NCI-H524 treated with DMSO at 0.1 percent for 48 hours (cell line): ENCODE measurements at places on chromosomes 3 and 15.

GRCh38 chr15:95440712-95441111 is 889.8 kb upstream of the NR2F2 start:
- no peak for DNase-seq

DNA sequence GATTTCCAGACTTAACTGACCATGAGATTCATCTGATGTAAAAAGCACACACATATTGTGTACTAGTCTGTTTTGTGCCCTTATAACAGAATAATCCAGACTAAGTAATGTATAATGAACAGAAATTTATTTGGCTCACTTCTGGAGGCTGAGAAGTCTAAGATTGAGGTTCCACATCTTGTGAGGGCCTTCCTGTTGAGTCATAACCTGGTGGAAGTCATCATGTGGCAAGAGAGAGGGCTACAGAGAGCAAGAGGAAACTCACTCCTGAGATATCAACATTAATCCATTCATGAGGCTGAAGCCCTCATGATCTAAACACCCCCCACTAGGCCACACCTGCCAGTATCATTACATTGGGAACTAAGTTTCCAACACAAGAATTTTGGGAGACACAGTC is 977.6 kb downstream of the MCTP2 start:
- no peak for DNase-seq

GRCh38 chr3:11198070-11198469 is 43.8 kb downstream of the HRH1 start:
- no peak for DNase-seq

DNA sequence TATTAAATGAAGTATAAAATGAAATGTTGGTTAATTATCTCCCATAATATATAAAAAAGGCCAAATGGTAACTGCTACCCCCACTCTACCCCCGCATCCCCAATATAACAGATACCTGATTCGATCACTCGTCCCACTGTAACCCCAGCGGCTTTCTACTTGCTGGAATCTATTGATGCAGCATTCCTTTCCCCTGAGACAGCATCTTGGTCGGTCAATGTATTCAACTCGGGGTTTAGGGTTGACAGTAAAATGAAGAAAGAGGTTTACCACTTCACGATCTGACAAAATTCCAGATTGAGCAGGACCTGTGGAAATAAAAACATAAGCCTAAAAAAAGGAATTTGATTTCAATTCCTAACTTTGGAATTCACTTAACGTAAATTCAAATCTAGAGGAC is 18.6 kb upstream of the C15orf40 start:
- DNase-seq = no peak

DNA sequence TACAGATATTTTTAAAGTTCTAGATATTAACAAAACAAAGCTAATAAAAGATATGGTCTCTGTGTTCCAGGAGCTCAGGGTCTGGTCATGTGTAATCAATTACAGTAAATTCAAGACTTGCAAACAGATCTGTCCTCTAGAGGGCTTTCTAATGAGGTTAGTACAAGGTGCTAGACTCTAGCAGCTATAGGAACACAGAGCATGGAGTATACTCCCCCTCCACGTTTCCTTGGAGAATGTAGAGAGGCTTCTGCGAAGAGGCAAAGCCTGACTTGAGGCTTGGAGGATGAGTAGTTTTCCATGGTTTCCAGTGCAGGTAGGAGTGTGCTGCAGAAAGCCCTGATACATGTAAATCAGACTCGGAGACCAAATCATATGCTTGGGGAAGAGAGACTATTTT is 32.7 kb upstream of the DLG1 start:
- no peak for DNase-seq

DNA sequence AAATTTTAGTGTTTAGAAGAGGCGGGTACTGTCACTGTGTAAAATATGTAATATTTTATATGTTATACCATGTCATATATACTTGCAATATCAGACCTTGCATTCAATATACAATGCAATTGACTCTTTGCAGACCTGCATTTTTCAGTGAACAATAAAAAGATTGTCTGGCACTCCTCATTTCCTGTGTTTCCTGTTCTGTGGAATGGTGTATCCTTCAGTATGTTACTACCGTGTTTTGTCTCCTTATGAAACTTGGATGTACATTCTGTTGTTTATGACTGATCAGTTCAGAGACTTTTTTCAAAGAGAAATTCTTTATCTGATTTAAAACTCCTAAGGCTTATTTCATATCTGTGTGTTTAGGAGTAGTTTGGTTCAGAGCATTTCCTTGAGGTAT is 31.5 kb downstream of the APH1B start:
- DNase-seq = no peak

- DNase-seq = peak; percentile 94
These were observed 478.7 kb downstream of the MFSD1 start for GRCh38 chr3:159280386-159281191.

DNA sequence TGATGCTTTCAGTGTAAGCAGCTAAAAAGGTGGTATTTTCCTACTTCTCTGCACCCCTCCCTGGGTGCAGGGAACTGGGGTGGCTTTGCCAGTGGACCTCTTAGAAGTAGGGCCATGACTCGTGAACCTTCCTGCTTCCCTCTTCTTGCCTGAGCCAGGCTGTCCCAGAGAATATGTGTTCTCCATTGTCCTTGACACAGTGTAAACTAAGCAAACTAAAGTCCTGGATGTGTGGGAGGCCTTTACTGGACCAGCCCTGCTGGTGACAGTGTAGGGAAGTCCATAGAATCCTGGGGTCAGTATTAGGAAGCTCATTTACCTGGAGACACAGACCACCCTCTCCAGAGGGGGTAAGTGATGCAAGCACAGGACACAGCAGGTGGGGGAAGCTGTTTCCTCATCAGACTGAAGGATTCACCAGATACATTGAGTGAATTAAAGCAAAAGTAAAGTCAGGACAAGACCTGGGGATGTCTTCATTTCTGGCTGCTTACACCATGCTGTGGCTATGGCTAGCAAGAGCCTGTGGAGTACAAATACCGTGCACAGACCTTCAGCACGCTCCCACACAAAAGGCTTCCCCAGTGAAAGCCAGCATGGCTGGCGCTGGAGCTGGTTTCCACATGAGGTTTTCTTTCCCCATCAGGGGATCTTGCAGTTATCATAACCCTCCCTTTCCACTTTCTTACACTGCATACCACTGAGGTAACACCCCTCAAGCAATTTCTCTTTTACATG is 64.8 kb upstream of the LPP start:
- no peak for DNase-seq

- DNase-seq = no peak
These were observed 15.8 kb upstream of the KCNMB3 start for GRCh38 chr3:179266701-179267211.

- DNase-seq = no peak
These were observed 48.1 kb upstream of the CDV3 start for GRCh38 chr3:133525435-133525834.

DNA sequence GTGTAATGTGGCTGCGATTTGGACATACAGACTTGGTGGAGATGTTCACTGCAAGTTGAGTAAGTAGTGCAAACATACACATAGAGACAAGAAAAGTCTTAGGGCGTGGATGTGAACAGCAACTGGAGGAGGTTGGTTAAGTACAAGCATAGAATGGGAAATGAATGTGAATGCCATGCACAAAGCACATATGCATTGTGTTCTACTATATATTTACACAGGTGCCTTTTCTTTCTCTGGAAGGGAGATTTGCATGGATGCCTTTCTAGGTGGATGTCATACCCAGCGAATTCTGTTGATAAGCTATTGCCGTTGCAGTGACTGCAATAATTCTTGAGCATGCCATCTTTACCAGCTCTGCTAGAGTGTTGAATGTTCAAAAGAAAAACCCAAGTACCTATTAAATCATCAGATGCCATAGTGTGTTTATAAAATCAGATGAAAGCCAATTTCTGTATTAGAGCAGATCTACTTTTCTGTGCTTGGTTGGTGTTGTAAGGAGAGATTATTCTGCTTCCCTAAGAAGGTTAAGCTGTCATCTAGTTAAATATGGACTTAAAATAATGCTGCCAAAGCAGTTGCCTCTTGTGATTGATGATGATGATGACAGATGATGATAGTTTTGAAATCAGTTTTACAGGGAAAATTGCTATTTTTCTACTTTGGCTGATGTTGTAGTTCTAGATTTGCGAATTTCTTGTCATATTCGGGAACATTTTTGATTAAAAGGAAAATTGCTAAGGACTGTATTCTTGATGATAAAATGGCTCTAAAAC is 148.4 kb downstream of the CNTN4 start:
- DNase-seq = no peak

GRCh38 chr15:96565266-96565665 is 234.8 kb downstream of the NR2F2 start:
- no peak for DNase-seq

DNA sequence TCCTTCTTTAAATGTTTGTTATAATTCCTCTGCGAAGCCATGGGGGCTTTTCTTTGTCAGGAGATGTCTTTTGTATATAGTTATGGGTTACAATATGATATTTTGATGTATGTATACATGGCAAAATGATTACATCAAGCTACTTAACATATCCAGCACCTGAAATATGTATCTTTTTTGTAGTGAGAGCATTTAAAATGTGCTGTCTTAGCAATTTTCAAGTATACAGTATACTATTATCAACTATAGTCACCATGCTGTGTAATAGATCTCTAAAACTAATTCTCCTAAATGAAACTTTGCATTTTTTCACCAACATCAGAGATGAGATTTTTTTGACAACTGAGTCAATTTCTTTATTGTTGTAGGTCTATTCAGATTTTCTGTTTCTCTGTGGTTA is 77.2 kb downstream of the STXBP5L start:
- DNase-seq = no peak

DNA sequence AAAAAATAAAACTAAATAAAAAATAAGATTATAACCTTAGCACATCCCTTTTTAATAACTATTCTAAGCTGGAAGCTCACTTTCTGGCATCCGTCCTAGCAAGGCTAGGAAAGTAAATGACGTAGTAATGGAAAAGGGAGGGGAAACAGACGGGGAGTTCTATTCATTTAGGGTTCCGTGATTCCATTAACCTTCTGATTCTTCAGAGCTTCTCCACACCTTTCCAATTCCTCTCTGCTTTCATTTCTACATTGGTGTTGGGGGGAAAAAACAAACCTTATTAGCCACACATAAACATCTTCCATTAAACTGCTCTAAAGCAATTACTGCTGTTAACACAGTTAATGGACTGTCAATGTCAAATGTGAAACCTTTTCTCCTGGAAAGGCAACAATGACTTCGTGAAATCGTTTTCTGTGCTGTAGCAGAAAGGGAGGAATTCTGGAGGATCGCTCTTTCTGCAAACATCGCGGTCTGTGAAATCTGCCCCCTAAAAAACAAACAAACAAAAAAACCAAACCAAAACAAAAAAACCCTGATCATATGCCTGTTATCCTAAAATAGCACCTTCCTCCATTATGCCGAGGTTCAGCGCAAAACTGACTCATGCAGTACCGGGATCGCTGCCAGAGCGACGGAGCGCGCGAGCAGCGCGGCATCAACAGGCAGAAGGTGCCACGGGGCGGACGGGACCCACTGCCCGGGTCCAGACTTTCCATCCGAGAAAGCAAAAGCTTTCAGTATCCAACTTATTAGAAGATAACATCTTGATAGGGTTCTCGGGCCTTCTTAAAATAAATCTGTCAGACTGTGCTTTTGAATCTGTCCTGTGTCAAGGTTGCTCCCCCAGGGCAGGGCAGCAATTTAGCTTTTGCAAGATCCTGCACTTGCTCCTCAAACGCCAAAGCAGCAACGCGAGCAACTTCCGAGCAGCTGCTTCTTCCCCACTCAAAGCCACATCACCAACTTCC is 156.2 kb downstream of the FGF12 start:
- DNase-seq = no peak

GRCh38 chr3:46906471-46907058 is 29.0 kb downstream of the PTH1R start:
- DNase-seq = no peak

DNA sequence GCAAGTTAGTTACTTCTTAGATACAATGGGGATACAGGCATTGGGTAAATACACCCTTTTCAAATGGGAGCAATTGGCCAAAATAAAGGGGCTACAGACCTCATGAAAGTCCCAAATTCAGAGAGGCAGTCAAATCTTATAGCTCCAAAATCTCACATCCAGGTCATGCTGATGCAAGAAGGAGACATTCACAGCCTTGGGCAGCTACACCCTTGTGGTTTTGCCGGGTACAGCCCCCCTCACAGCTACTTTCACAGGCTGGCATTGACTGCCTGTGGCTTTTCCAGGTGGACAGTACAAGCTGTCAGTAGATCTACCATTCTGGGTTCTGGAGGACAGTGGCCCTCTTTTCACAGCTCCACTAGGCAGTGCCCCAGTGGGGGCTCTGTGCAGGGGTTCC is 17.5 kb upstream of the PLSCR1 start:
- DNase-seq = no peak

DNA sequence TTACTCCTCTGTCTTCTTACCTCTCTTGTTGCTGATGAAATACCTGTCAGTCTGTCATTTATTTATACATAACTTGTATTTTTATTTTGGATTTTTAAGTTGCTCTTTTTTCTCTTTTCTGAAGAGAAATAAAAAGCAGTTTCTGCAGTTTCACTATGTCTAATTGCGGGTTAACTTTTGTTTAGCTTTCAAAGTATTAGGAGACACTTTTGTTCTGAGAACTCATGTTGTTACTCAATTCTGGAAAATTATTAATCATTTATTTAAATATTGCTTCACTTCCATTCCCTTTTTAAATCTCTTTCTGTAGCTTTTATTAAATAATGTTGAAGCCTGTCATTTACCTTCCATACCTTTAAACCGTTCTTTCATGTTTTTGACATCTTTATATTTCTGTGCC is 29.2 kb downstream of the MYLK start:
- DNase-seq = no peak

- DNase-seq = no peak
These were observed 1.2 kb downstream of the PSTPIP1 start for GRCh38 chr15:76996076-76996525.

DNA sequence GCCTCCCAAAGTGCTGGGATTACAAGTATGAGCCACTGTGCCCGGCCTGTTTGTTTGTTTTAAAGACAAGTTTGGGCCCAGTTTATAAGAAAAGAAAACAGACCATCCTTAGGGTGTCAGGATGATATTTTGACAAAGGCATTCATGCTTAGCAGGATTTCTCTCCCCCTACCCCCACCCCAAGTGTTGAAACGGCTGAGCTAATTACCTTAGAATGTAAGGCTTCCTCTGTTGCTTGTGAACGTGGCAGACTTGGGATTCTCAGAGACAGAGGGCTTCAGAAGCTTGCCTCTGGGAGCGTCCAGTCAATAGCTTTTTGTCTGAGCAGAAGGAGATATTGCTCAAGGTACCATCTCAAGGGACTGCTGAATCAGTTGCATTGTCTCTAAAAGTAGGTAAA is 24.0 kb downstream of the FLNB start:
- DNase-seq = no peak

GRCh38 chr3:121757812-121758545 is 8.4 kb upstream of the GOLGB1 start:
- DNase-seq = no peak

GRCh38 chr15:69568173-69569009 is 115.8 kb downstream of the RPLP1 start:
- DNase-seq = no peak
